ENCODE measurements at places on chromosomes 1 and 21.

DNA sequence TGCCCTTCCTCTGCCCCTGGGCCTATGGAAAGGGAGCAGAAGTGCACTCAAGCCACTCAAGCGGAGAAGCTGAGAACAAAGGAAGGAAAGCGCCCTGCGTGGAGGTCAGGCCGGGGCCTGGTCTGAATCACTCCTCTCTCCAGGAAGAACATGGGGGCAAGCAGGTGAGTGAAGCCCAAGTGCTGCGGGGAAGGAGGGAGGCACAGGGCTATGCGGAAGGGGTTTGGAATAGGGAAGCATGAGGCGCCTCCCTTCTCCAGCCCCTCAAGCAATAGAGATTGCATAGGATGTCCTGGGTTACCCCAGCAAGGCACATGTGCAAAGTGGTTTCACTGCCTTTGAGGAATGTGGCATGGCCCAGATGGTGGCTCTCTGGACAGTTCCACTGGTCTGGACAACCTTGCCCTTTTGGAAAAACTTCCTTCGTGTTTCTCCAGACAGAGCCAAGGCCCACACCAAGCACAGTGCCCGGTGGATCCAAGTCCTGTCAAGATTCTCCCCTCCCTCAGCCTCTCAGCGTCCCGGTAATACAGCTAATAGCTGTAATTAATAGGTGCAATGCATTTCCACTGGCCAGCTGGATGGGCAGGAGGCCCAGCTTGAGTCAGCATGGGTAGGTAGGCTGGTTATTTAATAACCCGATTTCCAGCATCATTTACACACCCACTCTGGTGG, 13.7 kb downstream of the BLACAT1 start:
- peak; percentile 70 for DNase-seq

GRCh38 chr1:18731591-18732235, 101.1 kb downstream of the PAX7 start:
- DNase-seq = peak; percentile 98

DNA sequence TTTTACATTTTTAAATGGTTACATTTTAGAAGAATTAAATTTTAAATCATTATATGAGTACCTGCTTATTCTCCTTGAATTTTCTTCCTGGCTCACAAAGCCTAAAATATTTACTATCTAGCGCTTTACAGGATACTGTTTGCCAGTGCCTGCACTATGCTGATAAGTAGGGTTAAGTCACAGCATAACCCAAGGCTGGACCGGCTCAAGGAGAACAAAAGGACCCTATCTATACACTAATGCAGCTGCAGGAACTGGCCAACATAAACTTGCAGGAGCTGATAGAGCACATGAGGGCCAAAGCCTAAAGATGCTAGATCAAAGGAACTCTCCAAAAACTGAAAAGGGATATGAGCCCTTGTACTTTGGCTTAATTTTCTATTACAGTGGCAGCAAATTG, 1086.9 kb upstream of the TMPRSS15 start:
- DNase-seq = no peak

GRCh38 chr1:245036102-245036501, 118.7 kb upstream of the KIF26B start:
- no peak for DNase-seq

DNA sequence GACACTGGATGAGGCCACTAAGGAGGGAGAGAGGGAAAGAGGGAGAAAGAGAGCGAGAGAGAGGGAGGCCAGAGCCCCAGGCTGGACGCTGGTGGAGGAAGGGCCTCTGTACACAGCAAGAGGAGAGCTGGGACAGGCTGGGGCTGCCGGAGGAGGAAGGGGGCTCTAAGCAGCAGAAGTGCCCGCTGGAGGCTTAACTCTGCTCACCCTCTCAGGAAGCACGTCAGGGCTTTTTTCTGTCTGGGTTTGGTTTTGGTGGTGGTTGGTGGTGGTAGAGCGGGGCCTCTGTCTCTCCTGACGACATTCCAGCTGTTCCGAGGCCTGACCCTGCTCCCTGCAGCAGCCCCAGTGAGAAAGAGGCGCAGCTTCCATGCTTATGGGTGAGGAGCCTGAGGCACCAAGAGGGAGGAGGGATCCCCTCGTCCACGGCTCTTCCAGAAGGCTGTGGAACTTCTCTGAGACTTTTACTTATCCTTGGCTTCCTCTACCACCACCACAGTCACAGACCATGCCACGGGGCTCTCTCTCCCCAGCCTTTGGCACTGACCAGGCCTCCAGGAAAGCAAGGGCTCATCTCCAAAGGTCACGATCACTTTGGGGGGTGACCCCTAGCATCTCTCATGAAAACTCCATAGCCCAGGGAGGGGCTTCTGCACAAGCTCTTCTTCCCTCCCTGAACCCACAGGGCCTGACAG, 136.4 kb upstream of the VAMP3 start:
- no peak for DNase-seq

GRCh38 chr1:2540816-2541492, 10.9 kb upstream of the HES5 start:
- peak; percentile 80 for DNase-seq

- no peak for DNase-seq
These were observed 92.3 kb downstream of the ROR1 start for GRCh38 chr1:63866084-63866483.

DNA sequence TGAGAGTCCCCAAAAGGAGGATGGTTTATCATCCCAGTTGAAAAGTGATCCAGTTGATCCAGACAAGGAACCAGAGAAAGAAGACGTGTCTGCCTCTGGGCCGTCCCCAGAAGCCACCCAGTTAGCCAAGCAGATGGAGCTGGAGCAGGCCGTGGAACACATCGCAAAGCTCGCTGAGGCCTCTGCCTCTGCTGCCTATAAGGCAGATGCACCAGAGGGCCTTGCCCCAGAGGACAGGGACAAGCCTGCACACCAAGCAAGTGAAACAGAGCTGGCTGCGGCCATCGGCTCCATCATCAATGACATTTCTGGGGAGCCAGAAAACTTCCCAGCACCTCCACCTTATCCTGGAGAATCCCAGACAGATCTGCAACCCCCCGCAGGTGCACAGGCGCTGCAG, 43.3 kb downstream of the ZBTB17 start:
- DNase-seq = no peak

DNA sequence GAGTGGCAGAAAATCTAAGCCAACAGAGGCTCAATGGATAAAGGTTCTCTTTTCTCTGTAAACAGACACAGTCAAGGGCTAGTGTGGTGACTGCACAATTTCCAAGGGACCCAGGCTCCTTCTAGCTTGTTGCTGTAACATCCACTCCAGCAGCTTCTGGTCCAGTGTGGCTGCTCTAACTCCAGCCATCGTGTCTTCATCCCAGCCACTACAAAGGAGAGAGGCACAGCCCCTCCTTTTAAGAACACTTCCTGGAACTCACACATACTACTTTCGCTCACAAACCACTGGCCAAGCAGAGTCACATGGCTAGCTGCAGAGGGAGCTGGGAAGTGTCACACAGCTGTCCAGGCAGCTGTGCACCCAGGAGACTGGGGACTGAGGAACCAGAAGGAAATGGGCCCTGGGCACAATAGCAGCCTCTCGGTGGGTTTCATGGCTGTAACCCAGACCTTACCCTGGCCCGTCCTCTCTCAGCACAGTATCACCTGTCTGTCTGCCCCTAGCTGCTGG, 188.6 kb upstream of the VAMP3 start:
- no peak for DNase-seq

GRCh38 chr1:36183309-36183856, 27.4 kb downstream of the MAP7D1 start:
- no peak for DNase-seq

- DNase-seq = peak; percentile 81
These were observed 9.8 kb downstream of the PAX7 start for GRCh38 chr1:18640228-18641004.

DNA sequence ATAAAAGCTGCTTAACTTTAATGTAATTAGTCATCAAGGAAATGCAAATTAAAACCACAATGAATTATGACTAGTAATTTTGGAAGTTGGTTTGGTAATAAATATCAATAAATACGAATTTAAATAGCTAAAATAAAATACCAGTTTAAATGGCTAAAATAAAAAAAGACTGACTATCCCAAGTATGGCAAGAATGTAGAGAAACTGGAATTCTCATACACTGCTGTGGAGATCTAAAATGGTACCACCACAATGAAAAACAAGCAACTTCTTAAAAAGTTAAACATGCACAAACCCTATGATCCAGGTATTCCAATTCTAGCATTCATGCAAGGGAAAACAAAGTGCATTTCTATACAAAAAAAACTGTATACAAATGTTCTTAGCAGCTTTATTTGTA, 382.6 kb upstream of the NR5A2 start:
- no peak for DNase-seq

GRCh38 chr1:207755846-207756693, 4.2 kb downstream of the CD46 start:
- DNase-seq = no peak

DNA sequence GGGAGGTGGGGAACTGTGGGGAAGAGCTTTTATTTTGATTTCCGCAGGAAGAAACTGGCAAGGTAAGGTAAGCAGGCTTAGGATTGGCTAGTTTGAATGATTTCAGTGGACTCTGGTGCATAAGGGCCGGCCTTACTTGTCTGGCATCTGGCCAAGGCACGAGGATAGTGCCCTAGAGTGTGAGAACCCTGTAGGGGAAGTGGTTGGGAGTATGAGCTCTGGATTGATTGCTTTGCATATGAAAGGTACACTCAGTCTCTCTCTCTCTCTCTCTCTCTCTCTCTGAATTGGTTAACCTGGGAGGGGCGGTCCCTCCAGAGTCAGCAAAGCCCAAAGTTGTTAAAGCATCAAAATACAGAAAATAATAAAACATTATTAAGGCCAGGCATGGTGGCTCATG, 463.0 kb downstream of the SIPA1L2 start:
- no peak for DNase-seq

GRCh38 chr1:243620096-243620495, 229.9 kb downstream of the AKT3 start:
- DNase-seq = no peak

- DNase-seq = no peak
These were observed 9.8 kb downstream of the PDZK1IP1 start for GRCh38 chr1:47179988-47180563.

- DNase-seq = peak; percentile 81
These were observed at the start of gene PLA2G5 for GRCh38 chr1:20069874-20070273. TSS of gene PLA2G5 (plus strand) at chr1:20070194. CDS start at chr1:20084831, 14,637 bp downstream.

DNA sequence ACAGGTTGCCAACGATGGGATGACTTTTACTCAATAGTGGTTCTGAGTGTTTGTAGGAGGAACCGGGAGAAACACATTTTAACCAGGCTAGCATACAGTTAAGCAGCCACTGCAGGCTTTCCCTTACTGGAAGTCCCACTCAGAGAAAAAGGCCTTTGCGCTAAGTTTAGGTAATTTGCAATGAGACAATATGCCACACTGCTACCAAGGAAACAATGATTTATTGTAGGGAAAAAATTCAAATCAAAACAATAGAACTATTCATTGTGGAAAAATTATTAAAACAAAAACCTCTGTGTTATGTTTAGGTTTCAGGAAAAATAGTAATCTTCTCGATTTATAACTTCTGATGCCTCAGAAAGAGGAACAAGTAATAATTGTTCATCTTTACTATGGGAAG, 51.4 kb upstream of the CR2 start:
- no peak for DNase-seq

DNA sequence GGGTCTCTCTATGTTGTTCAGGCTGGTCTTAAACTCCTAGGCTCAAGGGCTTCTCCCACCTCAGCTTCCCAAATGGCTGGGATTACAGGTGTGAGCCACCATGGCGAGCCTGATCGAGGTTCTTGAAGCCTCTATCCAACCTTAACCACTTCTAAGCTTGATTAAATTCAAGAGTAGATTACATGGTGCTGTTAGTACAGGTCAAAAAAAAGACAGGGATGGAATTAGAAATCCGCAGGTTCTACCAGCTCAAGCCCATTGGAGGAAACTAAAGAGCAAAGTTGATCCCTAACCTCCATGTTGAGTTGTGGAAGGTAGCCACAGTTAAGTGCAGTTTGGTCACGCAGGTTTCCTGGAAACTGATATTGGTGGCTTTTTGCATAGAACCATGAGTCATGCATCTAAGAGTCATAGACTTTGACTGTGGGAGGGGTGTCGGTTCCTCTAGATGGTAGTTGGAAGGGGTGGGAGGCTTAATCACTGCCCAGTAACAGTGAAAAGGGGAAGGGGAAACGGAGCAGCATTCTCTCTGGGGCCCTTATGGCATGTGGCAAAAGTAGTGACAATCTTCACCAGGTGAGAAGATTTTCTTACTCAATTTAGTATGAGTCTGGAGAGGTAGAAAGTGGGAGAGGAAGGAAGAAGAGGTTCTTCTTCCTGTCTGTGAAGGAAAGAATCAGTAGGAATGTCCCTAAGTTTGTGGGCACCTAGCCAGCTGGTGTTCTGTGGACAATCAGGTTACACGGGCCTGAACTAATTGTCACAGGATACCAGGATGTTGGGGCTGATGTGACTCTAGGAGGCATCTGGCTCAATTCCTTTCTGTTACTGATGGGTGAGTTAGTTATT, 7.0 kb downstream of the CD53 start:
- no peak for DNase-seq

- peak; percentile 88 for DNase-seq
These were observed 8.1 kb upstream of the C1orf216 start for GRCh38 chr1:35726450-35727433.

GRCh38 chr21:34648739-34649297, 20.0 kb upstream of the CLIC6 start:
- no peak for DNase-seq

DNA sequence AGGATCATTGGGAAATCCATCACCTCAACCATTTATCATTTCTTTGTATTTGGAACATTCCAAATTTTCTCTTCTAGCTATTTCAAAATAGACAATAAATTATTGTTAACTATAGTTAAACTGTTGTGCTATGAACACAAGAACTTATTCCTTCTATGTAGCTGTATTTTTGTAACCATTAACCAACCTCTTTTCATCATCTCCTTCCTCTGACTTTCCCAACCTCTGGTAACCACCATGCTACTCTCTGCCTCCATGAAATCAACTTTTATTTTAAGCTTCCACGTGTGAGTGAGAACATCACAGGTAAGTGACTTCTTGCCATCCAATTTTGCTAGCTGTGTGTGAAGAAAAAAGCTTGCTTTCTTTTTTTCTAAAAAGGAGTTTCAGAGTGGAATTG, 418 bp downstream of the IFI44L start:
- no peak for DNase-seq
